ENCODE measurements at places on chromosomes 13 and 19.
A peak's percentile ranks its signal among the peaks of the same experiment; 100 is the strongest.

DNA sequence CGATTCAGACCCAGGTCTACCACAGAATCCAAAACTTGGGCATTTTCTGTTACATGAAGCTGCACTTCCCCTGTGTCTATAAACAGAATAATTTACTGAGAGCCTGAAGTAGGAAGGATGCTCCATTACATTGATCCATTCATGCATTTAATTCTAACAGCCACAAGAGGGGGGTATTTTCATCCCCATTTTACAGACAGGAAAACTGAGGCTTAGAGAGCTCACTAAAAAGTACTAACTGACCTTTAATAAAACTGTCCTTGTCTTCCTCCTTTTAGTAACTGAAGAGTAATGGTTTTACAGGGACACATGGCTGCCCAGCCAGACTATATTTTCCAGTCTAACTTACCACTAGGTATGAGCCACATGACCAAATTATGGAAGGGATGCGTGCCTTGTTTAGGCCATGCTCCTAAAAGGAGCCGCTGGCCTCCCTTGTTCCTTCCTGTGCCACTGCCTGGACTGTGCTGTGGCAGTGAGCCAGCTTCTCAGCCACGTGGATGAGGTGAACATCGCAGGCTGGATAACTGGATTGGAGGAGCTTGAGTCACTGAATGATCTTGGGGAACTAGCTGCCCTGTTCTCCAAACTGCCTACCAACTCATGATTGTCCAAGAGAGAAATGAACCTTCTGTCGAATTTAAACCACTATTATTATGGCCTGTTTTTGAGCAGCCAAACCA, 108.3 kb downstream of the DOCK9 start:
- peak; percentile 33 for DNase-seq

DNA sequence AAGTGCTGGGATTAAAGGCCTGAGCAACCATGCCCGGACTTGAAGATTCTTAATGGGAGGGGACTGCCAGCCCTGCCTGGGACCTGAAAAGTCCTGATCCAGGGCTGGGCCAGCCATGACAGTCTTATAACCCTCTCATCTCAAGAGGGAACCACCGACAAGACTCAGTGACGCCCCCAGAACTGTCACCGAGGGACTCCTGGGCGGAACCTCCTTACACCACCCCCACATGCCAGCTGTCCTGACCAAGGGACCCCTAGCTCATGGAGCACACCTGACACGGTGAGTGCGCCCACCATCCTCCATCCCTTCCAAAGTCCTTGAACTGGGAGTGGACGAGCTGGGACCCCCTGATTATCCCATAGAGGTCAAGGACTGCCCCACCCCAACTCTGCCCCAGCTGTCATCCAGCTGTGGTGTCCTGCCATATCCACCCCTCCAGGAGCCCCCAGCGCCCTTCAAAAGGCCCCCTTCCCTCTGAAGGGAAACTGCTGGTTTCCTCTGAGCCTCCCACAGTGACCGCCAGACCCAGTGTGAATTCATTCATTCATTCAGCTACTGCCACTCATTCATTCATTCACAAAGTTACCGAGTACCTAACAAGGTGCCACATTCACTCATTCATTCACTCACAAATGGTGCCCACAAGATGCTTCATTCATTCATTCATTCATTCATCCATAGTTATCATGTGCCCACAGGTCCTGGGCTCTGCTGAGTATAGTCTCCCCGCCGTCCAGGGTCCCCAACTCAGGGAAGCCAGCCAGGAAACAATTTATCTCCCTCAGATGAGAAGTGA, 3.7 kb downstream of the NDUFA11 start:
- DNase-seq, result no peak

DNA sequence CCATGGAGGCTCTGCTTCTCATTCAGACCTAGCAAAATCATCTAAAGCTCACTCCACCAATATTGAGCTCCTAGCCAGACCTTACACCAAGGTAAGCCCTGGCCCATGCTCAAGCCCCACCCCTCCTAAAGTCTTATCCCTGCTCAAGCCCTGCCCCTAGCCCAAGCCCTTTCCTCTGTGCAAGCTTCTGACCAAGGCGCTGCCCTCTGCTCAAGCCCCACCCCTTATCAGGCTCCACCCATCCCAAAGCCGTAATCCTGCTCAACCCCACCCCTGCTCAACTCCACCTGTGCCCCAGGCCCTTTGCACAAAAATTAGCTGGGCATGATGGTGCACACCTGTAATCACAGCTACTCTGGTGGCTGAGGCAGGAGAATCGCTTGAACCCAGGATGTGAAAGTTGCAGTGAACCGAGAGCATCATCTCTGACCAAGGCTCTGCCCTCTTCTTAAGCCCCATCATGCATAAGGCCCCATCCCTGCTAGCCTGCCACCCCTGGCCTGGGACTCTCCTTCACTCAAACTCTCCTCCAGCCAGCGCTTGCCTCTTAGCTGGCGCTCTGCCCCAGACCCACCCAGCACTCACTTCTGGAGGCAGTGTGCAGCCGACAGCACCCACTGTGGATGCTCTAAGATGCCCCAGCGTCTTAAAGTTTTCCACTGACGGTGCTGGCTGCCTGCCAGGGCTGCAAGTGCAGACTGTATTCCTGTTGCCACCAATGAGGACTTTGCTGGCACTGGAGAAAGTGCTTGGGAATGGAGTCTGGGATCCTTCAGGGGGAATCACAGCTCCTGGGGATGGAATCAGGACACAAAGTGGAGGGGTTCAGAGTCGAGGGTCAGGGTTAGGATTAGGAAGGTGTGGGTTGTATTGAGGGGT, 16.5 kb downstream of the KLK4 start:
- no peak for DNase-seq

DNA sequence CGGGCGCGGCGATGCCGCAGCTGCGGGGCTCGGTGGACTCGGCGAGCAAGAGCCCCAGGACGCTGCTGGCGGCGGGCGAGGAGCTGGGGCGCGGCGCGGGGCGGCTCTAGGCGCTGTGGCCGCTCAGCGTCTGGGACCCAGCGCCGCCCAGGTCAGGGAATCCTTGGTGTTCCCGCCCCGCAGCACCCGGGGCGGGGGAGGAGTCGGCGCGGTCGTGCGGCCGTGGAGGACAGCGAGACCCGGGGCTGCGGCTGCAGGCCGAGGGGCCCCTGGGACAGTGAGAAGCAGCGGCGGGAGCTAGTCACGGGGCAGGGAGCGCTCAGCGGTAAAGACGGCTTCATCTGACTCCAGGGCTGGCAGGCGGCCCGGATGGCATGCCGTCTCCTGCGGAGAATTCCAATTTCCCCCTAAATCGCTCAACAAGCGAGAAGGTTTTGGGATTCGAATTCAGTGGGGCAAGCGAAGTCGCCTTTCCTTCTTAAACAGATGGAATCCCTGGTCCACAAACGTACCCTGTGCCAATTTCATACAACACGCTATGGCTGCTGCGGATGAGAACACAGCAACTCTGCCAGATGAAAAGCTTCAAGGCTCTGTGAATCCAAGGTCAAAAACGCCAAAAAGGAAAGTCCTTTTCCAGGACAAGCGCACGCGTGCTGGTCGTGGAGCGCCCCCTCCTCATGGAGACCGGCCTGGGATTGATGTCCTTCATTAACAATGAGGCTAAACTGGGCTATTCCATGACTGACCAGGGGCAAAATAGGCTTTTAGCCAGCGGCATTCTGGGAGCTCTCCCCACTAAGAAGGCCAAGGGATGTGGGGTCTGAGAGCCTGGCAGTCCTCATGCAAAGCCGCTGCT, 4.2 kb upstream of the ZSCAN4 start:
- DNase-seq, result peak; percentile 6

DNA sequence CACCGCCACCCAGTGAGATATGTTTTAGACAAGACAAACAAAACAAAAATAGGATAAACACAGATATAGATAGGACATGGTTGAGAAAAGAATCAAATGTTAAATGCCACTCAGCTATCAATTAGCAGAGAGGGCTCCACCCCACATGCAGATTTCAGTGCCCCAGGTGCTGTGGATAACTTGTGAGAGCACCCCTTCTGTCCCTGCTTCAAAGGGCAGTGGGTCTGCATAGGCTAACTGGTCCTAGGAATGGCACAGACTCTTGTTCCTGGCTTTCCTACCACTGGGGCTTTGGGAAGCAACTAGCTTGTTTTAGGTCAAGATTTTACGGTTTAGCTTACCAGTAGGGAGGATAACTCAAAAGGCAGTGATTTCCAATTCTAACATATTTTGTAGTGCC, 460.3 kb downstream of the TSHZ3 start:
- DNase-seq, result no peak

GRCh38 chr13:110028311-110028710, 241.9 kb upstream of the IRS2 start:
- no peak for DNase-seq

- peak; percentile 99 for DNase-seq
Observed at GRCh38 chr13:44231786-44232516, 141.7 kb upstream of the SERP2 start.

- peak; percentile 23 for DNase-seq
Observed at GRCh38 chr19:18588611-18589379, at the start of gene REX1BD. Gene REX1BD, plus strand, starts transcription at chr19:18588798. Its CDS starts 4 bp downstream, at chr19:18588802.

- no peak for DNase-seq
Observed at GRCh38 chr19:4801085-4801619, 9.6 kb downstream of the FEM1A start.

DNA sequence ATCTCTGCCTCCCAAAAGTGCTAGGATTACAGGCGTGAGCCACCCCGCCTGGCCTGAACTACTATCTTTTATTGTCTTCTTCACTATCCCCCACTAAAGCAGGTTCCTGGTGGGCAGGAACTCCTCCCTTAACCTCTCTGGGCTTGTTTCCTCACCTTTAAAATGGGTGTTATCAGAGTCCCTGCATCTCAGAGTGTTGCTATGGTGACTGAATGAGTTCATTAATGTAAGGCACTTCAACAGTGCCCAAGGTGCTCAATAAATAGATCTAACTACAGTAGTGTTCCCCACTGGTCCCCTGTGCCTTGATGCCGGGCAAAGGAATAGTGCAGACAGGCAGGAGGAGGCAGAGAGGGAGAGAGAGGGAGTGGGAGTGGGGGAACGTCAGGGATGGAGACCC, 20.5 kb downstream of the CCDC97 start:
- DNase-seq, result no peak

DNA sequence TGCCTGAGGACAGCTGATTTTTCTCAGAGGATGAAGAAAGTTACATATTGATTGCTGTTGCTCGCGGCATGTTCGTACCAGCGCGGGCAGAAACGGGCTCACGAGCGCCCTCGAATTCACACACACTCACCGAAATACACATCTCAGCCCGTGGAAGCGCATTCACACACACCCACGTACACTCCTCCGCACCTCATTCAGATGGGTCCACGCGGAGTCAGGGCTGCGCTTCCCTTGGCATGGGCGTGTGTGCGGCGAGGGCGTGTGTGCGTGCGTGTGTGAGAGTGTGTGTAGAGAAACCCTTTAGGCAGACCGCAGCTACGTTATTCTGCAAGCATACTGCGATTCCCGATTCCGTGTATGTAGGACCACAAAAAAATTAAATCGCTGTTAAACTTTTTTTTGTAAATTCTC, 2.1 kb upstream of the PCDH17 start:
- no peak for DNase-seq

DNA sequence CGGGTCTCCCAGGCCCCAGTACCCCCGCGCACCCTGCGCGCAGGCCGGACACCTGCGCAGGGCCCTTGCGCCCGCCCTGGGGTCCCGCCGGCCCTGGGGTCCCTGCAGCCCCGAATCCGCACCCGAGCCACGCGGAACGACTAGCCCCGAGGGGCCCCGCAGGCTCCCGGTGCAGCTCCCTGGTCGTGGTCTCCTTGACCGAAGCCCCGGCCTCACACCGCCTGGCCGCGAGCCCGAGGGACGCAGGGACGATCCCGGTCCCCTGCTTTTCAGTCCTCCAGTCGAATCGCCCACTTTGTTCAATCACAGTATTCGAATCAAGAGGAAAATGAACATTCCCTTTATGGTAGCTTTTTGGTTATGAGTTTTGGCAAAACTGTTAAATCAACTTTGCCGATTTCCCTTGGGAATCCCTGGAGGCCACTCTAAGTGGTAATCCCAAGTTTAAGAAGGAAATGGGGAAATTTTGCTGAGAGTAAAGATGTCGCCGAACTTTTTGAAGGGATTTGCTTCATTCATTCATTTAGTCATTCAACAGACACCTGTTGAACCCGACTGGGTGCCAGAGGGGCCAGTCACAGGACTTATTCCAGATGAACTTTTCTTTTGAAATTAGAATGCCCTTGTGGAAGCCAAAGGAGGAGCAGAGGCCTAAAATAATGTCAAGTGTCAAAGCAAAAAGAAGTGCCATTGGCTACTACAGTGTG, 75.0 kb downstream of the ZIC5 start:
- no peak for DNase-seq

GRCh38 chr13:105177265-105177900, 1358.1 kb downstream of the EFNB2 start:
- DNase-seq, result no peak

DNA sequence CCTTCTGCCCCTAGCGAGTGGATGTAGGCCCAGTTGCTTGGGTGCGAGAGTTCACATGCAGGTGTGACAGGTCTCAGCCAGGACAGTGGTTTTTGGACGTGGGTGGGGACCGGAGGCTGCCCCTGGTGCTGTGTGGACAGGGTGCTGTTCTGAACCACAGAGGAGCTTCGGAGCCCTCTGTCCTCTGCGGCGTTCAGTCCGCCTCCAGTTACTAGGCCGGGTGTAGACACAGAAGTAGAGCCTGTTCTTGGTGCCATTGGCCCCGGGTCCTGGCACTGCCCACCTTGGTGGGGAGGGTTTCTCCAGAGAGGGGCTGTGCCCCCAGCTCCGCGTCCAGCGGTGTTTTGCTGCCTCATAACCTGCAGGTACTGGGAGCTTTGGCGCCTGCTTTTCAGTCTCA, 52.4 kb downstream of the MCF2L start:
- DNase-seq, result no peak

DNA sequence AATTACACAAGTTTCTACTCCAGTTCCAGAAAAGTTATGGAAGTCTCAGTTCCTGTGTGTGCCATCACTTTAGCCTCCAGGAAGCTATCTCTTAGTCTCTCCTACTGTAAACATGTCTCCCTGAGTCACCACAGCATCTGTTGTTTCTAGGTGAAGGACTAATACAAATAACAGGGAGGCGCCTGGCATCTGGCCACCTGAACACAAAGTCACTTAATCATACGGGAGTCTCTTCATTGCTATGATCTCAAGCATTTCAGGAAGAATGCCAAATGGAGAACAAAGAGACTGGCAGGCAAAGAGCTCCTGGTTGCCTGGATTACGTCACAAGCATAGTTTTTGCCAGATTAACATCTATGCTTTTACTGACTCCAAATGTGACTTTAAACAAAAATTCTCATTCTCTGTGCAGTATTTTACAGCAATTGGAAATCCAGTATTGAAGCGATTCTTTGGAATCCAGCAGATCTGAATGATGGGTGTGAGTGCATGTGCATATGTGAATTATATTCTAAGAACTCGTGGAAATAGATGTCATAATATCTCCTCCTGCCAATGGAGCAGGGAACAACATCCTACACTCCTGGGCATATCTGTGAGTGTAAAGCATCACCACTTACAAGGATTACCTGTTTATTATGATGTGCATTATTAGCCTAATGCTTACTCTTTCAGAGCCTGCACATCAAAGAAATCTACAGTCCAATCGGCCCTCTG, 572.8 kb downstream of the PCDH9 start:
- peak; percentile 98 for DNase-seq

GRCh38 chr19:351976-352625, 7.5 kb upstream of the MIER2 start:
- no peak for DNase-seq

GRCh38 chr13:38381890-38382289, 32.2 kb downstream of the UFM1 start:
- peak; percentile 65 for DNase-seq

GRCh38 chr19:556611-557382, 12.9 kb downstream of the GZMM start:
- DNase-seq, result no peak
